ENCODE measurements at places on chromosomes 6 and 20. TPM values are rescaled to one million over a fixed set of nuclear protein-coding genes. Genes with fewer than 3 reads are reported as not detected.

Gene HLA-DOA
- total RNA-seq, result 0.82 TPM

Gene C20orf204
- total RNA-seq, result 1.2 TPM

Gene TAP2
- 2.4 TPM for total RNA-seq

Gene PTP4A1
- total RNA-seq, result 75.4 TPM
